Stimulated activated CD4-positive, alpha-beta T cell treated with anti-CD3 and anti-CD28 coated beads, Interleukin-2, amount 100 ng/mL, for 48 hours (primary cell): ENCODE measurements at places on chromosomes 16 and 17.

DNA sequence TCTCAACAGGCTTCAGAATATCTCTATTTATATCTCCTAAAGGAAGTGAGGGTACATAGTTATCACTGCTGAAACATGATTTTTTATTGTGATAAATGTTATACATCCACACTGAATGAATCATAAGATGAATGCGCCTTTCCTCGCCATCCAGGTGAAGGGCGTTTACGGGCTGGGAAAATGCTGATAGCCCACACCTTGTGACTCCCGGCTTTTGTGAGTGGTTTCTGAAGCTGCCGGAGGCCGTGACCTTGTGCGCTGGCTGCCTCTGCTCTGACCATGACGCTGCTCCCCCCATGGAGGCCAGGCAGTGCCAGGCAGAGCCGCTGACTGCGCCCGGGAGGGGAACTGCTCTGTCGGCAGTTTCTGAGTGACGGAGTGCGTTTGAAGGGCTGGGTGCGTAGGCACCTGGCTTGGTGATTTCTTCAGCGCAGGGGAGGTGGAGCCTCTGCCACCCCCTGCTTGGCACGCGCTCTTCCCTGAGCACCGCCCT is 97.2 kb downstream of the RAP1GAP2 start:
- no peak for DNase-seq

DNA sequence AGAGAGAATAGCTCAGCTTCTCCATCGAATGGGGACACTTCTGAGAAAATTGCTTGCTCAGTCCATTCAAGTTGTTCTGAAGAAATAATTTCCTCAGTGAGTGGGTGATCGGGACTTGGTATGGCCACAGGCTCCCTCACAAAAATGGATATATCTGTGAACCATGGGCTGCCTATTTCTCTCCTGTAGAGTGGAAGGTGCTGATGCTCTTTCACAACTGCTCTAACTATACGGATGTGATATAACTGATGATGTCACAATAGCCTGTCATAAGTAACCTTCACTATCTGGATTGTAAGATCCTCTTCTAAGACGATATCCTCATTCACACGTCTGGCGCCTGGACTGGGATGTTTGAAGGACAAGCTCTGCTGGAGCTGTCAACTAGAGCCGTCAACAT is 4.7 kb upstream of the CCL18 start:
- no peak for DNase-seq

DNA sequence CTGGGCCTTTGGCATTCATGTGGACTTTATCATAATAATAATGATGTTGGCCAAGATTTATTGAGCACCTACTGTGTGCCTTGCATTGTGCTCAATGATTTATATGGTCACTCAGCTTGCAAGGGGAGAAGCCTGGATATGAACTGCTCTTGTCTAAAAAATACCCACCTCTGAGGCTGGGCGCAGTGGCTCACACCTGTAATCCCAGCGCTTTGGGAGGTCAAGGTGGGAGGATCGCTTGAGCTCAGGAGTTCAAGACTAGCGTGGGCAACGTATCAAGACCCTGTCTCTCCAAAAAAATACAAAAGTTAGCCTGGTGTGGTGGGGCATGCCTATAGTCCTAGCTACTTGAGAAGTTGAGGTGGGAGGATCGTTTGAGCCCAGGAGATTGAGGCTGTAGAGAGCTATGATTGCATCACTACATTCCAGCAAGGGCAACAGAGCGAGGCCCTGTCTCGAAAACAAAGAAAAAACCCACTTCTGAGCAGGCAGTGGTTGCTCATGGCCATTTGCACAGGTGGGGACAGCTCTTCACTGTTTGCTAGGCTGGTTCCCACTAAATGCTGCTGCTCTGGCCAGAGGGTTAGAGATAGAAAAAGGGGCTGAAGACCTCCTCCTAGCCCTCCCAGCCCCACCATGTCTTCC is 4.3 kb upstream of the ADGRG1 start:
- no peak for DNase-seq

- DNase-seq, result no peak
Observed at GRCh38 chr16:1548727-1549126, 15.3 kb downstream of the TMEM204 start.

GRCh38 chr16:4270091-4270490 is 2.7 kb downstream of the TFAP4 start:
- DNase-seq, result no peak

GRCh38 chr17:4394208-4395110 is 28.0 kb upstream of the UBE2G1 start:
- no peak for DNase-seq

GRCh38 chr16:23948949-23949411 is 113.2 kb downstream of the PRKCB start:
- DNase-seq, result no peak

DNA sequence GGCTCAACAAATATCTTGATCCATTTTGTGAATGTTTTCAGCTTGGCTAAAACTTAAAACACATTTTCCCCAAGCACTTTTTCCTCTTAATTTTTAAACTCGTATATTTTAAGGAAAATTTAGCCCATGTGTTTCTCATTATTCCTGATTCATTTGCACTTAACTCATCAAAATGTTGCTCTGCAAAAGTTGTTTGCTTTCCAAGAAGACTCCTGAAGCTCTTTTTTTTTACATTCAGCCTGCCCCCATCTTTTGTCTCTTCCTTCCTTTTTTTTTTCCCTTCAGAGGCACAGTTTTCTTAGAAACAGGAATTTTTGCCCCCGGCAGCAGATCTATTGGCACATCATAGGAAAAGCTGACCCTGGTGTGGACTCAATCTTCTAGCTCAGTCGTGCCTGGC is 155.0 kb upstream of the SALL1 start:
- no peak for DNase-seq

DNA sequence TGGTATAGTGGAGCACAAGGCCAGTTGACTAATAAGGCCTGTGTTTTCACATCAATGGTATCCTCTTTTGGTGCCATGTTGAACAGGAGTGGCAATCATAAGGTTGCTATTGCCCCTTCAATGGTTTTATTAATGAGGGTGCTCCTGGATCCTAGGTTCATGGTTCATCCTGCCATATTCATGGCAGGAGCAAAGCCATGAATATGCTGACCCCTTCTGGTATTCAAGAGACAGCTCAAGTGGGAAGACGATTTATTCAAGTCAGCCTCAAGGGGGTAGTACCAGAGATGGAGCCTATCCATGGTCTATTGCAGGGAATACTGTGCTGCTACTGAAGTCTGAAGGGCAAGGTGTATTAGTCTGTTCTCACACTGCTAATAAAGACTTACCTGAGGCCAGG is 2.6 kb downstream of the ABCA9 start:
- no peak for DNase-seq

DNA sequence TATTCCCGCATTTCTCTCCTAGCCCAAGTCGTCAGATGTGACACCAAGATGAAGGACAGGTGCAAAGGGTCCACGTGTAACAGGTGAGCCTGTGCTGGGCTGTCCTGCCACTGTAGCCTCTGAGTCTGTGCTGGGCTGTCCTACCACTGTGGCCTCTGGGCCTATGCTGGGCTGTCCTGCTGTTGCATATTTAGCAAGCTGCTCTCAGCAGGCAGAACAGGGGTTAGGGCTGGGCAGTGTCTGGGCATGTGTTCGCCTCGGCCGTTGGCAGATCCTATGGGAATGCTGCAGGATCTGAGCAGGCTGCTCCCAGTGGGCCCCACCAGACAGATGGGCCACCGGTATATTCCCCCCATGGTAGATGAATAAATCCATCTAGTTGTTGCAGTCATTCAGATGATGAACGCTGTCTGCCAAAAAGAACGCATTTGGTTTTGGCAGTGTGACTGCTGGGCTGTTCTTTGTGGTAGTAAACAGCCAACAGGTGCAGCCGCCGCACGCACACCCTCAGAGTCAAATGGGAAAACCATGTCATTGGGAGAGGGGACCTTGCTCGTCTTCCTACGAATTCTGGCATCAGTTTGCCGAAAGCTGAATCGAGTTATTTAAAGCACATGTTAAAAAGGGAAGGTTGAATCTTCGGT is 49.2 kb downstream of the CRISPLD2 start:
- no peak for DNase-seq

DNA sequence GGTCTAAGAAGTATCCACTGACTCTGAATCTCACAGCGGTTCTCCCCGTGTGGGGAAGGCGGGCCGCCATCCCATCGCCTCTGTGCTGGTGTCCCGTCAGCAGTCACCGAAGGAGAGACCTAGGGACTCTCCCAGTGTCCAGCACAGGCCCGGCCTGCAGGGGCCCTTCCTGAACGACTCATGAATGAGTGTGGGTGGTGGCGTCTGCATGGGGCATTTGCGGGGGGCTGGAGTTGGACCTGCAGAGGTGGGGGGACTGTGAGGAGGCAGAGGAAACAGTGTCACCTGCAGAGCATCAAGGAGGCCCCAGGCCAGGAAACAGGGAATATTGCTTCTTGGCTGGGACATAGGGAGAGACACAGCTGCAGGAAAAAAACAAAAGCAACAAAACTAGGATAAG is 10.3 kb downstream of the KCNG4 start:
- DNase-seq, result no peak

- DNase-seq, result no peak
Observed at GRCh38 chr17:79945591-79946255, 89.9 kb downstream of the TBC1D16 start.

DNA sequence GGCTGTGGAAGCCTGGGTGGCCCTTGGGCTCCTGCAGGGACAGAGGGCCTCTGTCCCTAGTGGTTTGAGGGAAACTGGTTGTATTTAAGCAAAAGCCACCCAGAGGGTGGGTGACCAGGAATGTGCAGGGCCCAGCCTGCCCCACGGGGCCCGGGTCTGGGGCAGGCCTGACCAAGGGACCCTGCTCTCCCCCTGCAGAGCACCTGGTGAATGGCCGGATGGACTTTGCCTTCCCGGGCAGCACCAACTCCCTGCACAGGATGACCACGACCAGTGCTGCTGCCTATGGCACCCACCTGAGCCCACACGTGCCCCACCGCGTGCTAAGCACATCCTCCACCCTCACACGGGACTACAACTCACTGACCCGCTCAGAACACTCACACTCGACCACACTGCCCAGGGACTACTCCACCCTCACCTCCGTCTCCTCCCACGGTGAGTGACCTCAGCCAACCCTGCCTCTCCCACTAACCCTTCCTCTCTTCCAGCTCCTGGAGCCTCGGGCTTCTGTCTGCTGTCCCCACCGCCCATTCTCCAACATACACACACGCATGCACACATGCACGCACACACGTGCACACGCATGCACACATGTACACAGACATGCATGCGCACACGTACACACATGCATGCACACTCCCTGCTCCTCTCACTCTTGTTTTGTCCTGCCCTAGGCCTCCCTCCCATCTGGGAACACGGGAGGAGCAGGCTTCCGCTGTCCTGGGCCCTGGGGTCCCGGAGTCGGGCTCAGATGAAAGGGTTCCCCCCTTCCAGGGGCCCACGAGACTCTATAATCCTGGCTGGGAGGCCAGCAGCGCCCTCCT is 10.4 kb downstream of the GALK1 start:
- no peak for DNase-seq

DNA sequence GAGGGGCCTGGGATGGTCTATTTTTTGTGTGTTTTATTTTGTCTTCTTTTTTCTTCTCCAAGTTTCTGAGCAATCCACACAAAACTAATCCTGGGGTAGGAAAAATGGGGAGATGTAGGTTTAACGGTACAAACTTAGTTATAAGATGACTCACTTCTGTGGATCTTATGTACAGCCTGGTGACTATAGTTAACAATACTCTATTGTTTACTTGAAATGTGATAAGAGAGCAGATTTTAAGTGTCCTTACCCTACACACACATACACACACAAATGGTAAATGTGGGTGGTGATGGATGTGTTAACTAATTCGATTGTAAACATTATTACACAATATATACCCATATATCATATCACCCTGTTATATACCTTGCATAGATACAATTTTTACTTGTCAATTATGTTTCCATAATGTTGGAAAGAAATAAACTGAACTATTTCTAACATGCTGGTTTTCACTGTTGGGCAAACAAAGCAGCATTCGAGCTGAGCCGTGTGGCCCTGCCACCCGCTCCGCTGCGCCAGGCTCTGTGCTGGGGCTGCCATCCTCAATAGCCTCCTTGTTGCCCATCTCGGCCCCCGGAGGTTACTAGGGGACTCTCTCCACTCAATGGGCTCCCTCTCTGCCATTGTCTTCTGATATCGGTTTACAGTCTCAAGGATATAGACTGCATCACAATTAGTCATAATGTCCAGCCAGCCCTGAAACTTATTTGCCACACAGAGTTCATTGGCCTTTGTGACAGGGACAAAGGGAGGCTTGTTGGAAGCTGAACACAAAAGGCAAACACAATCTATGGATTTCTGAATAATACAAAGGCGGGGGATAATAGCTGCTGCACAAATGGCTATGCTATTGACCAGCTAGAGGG is 380.3 kb upstream of the MAF start:
- DNase-seq, result no peak

- no peak for DNase-seq
Observed at GRCh38 chr17:29575511-29576213, 7.2 kb downstream of the TP53I13 start.

- no peak for DNase-seq
Observed at GRCh38 chr16:51757505-51757904, 606.4 kb upstream of the SALL1 start.

GRCh38 chr17:5762191-5762590 is 177.9 kb upstream of the NLRP1 start:
- no peak for DNase-seq

DNA sequence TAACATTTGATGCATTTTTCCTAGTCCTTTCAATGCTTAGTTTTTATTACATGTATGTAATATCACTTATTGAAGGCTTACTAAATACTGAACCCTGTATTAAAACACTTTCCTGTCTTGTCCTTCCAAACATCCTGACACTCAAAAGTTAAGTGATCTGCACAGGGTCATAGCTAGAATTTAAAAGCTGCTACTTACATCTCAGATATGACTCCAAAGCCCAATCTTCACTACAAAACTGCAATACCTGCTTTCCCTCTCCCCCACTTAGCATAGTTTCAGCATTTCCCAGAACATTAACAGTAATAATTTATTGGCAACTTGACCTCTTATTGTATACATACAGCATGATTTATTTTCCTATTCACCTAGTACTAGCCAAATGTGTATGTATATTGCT is 4.3 kb upstream of the TRIM37 start:
- DNase-seq, result no peak

- no peak for DNase-seq
Observed at GRCh38 chr16:66427036-66427860, at the start of gene BEAN1. TSS of gene BEAN1 (plus strand) at chr16:66427295. CDS start at chr16:66437677, 10,382 bp downstream.

- DNase-seq, result no peak
Observed at GRCh38 chr17:61480414-61480807, 28.2 kb downstream of the TBX4 start.

GRCh38 chr16:13897806-13898205 is 22.1 kb upstream of the ERCC4 start:
- no peak for DNase-seq

DNA sequence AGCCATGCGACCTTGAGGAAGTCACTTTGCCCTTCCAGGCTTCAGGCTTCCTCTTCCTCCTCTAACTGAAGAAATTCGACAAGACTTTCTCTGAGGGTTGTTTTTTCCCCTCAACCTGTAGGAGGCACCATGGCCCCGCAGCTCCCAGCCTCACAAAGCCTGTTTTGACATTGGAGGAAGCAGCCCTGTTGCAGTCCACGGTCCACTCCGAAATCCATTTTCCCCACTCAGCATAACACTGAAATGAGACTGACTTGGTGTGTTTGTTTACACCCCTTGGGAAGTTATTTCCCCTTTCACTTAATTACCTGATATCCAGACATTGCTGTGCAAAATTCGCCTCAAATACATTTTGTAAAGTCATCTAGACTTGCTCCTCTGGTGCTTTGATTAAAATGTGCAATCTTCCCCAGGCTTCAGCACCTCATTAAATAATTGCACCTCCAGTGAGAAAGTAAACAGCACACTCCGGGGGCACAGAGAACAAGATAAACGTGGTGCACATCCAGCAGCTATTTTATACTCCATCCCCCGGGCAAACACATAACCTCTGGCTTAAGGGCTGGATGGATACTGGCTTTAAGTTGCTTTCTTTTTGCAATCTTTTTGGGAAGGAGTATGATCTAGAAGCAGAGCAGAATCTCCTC is 41.4 kb upstream of the PIRT start:
- no peak for DNase-seq
